Cardiac ventricle fibroblast (primary cell): ENCODE measurements at places on chromosomes 3 and 15. TPM values are rescaled to one million over a fixed set of nuclear protein-coding genes. Genes with fewer than 3 reads are reported as not detected.

The UPK1B gene
- not detected in 2 replicates for total RNA-seq

The MOBP gene
- not detected in 2 replicates for total RNA-seq

The KBTBD13 gene
- total RNA-seq = not detected in 2 replicates

The HCLS1 gene
- 1.7 and 3.5 TPM in 2 replicates for total RNA-seq

The GLDN gene
- total RNA-seq = 0.19 and 2.5 TPM in 2 replicates

The LRRIQ4 gene
- total RNA-seq = not detected in 2 replicates

The CAMKV gene
- not detected in 2 replicates for total RNA-seq

The C3orf20 gene
- not detected in 2 replicates for total RNA-seq

The THAP10 gene
- total RNA-seq = 1.5 and 3.0 TPM in 2 replicates

The KIF15 gene
- 0.59 and 1.8 TPM in 2 replicates for total RNA-seq

The CMTM8 gene
- total RNA-seq = 11.1 and 15.5 TPM in 2 replicates

The NSMCE3 gene
- 11.5 and 12.4 TPM in 2 replicates for total RNA-seq

The TRANK1 gene
- total RNA-seq = 18.3 TPM in 2 replicates

The AZI2 gene
- 75.9 and 86.2 TPM in 2 replicates for total RNA-seq

The RSL24D1 gene
- total RNA-seq = 55.7 and 69.1 TPM in 2 replicates

The B3GNT5 gene
- 5.9 and 8.2 TPM in 2 replicates for total RNA-seq

The CA12 gene
- total RNA-seq = 106 and 107 TPM in 2 replicates

The C15orf61 gene
- 2.5 and 5.9 TPM in 2 replicates for total RNA-seq

The ROBO2 gene
- not detected in 2 replicates for total RNA-seq

The TRAT1 gene
- total RNA-seq = not detected in 2 replicates

The SPSB4 gene
- not detected in 2 replicates for total RNA-seq

The CDCP1 gene
- 0.78 and 0.81 TPM in 2 replicates for total RNA-seq

The TRPM7 gene
- total RNA-seq = 28.4 and 39.9 TPM in 2 replicates

The STAB1 gene
- 3.0 and 4.4 TPM in 2 replicates for total RNA-seq

The STRIT1 gene
- not detected in 2 replicates for total RNA-seq

The C2CD4A gene
- 0.05 and 0.06 TPM in 2 replicates for total RNA-seq

The FETUB gene
- total RNA-seq = not detected in 2 replicates

The MCTP2 gene
- 1.2 and 5.2 TPM in 2 replicates for total RNA-seq

The XCR1 gene
- total RNA-seq = not detected in 2 replicates

The PPM1M gene
- total RNA-seq = 16.3 and 20.8 TPM in 2 replicates

The GOLGA8G gene
- total RNA-seq = not detected in 2 replicates

The PRR23E gene
- not detected in 2 replicates for total RNA-seq

The HDAC11 gene
- 8.9 and 14.6 TPM in 2 replicates for total RNA-seq

The IQCF5 gene
- not detected in 2 replicates for total RNA-seq

The SLC28A1 gene
- not detected in 2 replicates for total RNA-seq

The FANCD2OS gene
- not detected in 2 replicates for total RNA-seq

The PLSCR4 gene
- total RNA-seq = 130 and 139 TPM in 2 replicates

The PRTG gene
- 0.87 and 2.9 TPM in 2 replicates for total RNA-seq

The CKMT1B gene
- total RNA-seq = 0.39 TPM in 1 of 2 replicates, not detected in the other
